Tibial nerve (tissue), 4 donors: ENCODE measurements at places on chromosomes 13 and 19.

- H3K36me3 ChIP-seq = no peaks in the 10 kb centered on the region
- H3K4me3 ChIP-seq = no peak overlapping the region
- DNase-seq = no peak
- H3K27ac ChIP-seq = no peak overlapping the region
- no peaks in the 10 kb centered on the region for H3K4me1 ChIP-seq
These were observed 10.3 kb upstream of the KLK3 start for GRCh38 chr19:50844296-50844935.

- peak overlapping the region; percentile 91 for H3K4me3 ChIP-seq
- H3K4me1 ChIP-seq = peaks cover 20% of the 10 kb centered on the region
- H3K27ac ChIP-seq = peak overlapping the region; percentile 97
- H3K27me3 ChIP-seq = no peaks in the 10 kb centered on the region
- no peaks in the 10 kb centered on the region for H3K36me3 ChIP-seq
- DNase-seq = no peak
These were observed 1.2 kb downstream of the LONP1 start for GRCh38 chr19:5718579-5719273.

DNA sequence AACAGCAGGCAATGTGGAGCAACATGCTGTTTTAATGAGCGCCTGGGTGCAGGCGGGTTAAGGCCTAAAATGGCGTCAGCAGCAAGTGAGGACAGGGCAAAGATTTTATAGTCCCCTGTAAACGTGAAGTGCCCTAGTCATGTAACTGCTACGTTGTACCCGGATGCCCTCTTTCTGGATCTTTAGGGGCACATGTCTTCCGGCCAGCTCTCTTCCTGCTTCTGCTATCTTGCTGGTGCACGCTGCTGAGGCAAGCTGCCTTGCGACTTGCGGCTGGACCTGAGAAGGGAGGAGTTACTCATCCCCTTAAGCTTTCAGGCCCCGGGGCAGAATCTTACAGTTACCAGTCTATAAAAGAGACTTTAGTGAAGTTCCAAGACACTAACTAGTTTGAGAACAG lies 303.6 kb upstream of the DACH1 start:
- H3K4me3 ChIP-seq = no peak overlapping the region
- no peaks in the 10 kb centered on the region for H3K4me1 ChIP-seq
- no peak for DNase-seq
- H3K27me3 ChIP-seq = no peaks in the 10 kb centered on the region
- no peaks in the 10 kb centered on the region for H3K36me3 ChIP-seq

GRCh38 chr19:51740356-51740755 lies 11.3 kb downstream of the FPR1 start:
- H3K36me3 ChIP-seq = no peaks in the 10 kb centered on the region
- DNase-seq = no peak
- no peaks in the 10 kb centered on the region for H3K4me1 ChIP-seq
- H3K27ac ChIP-seq = no peak overlapping the region
- H3K27me3 ChIP-seq = no peaks in the 10 kb centered on the region

GRCh38 chr13:53501387-53501786 lies 472.8 kb downstream of the OLFM4 start:
- H3K4me1 ChIP-seq = no peaks in the 10 kb centered on the region
- no peaks in the 10 kb centered on the region for H3K27me3 ChIP-seq
- DNase-seq = no peak
- no peak overlapping the region for H3K4me3 ChIP-seq
- H3K27ac ChIP-seq = no peak overlapping the region

DNA sequence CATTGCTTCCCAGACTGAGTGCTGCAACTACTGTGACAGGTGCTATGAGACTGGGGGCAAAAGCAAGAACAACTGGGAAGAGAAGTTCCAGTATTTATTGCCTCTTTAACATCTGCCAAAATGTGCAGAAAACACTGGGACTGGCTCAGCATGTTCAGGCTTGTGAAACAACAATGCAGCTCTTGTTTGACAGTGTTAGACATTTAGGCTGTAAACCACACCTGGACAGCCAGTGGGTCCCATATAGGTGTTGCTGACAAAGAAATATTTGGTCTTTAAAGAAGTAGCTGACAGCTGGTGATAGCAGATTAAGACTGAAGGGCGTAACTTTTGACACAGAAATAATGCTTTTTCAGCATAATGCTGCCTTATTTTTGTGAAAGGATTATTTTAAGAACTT lies 88.1 kb downstream of the STOML3 start:
- H3K4me3 ChIP-seq = no peak overlapping the region
- no peaks in the 10 kb centered on the region for H3K4me1 ChIP-seq
- no peak overlapping the region for H3K27ac ChIP-seq
- no peaks in the 10 kb centered on the region for H3K27me3 ChIP-seq
- H3K36me3 ChIP-seq = no peaks in the 10 kb centered on the region
- no peak for DNase-seq

- H3K27ac ChIP-seq = no peak overlapping the region
- no peaks in the 10 kb centered on the region for H3K36me3 ChIP-seq
- H3K4me1 ChIP-seq = peaks cover 11% of the 10 kb centered on the region
- H3K27me3 ChIP-seq = no peaks in the 10 kb centered on the region
- DNase-seq = no peak
These were observed 8.3 kb downstream of the MAB21L1 start for GRCh38 chr13:35468195-35468594.

DNA sequence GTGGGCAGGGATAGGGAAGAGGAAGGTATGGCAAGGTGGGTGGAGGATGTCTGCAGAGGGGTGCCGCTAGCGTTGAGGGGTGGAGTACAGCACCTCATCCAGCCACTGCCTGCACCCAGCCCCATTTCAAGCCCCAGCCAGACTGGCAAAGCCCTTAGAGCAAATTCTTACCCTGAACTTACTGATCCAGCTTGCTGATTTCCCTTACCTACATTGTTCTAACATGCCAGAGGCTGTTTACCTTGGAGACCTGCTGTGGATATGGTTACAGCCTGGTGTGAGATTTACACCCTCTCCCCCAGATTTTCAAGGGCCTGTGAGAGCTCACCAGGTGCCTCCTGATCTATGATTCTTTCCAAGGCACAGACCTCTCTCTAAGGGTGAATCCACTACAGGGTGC lies 86.0 kb downstream of the ZNF726 start:
- H3K4me3 ChIP-seq = no peak overlapping the region
- no peaks in the 10 kb centered on the region for H3K27me3 ChIP-seq
- H3K27ac ChIP-seq = no peak overlapping the region
- no peak for DNase-seq

- no peaks in the 10 kb centered on the region for H3K27me3 ChIP-seq
- H3K36me3 ChIP-seq = no peaks in the 10 kb centered on the region
- no peak overlapping the region for H3K4me3 ChIP-seq
- no peak overlapping the region for H3K27ac ChIP-seq
- no peak for DNase-seq
- H3K4me1 ChIP-seq = no peaks in the 10 kb centered on the region
These were observed 451.5 kb downstream of the PCDH17 start for GRCh38 chr13:58083064-58083463.

DNA sequence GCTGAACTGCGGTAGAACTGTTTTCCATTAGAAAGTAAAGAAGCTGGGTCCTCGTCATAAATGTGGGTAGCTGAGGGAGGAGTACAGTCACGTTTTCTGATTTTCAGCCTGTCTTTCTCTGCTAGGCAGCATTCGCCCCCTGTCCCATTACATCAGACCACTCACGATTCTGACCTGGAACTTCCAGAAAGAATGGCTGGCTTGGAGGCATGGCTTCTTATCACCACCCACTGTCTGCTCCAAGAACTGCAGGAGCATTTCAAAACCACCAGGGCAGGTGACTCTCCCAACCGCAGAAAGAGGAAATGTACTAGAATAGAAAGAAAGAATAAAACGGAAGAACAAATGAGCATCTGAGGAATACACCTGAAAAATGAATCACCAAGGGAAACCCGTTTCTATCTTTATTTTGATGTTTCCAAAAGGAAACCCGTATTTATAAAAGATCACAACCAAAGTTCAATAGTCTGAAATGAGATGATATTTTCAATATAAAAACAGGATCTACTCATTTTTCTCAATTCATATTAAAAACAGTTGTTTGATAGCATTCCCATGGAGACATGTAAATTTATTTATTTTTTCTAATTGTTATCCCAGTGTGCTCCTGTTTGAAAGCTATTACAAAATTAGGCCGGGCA lies 22.1 kb upstream of the POMP start:
- no peak overlapping the region for H3K27ac ChIP-seq
- no peak overlapping the region for H3K4me3 ChIP-seq
- no peaks in the 10 kb centered on the region for H3K36me3 ChIP-seq
- DNase-seq = no peak

DNA sequence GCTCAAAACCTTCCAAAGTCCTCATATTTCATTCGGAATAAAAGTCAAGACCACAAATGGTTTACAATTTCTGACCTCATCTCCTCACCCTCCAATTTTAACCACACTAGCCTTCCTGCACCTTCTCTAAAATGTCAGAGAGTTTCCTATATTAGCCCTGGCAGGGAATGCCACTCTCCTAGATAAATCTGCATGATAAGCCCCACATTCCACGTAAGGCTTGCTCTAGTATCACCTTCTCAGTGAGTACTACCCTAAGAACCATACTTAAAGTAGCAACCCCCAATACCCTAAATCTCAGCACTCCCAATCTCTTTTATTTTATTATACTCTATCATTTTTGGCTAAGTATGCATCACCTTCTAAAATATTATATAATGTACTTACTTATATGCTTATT lies 100.5 kb upstream of the SLITRK5 start:
- no peaks in the 10 kb centered on the region for H3K36me3 ChIP-seq
- no peak for DNase-seq
- no peaks in the 10 kb centered on the region for H3K27me3 ChIP-seq
- H3K4me1 ChIP-seq = no peaks in the 10 kb centered on the region

GRCh38 chr19:20840371-20840770 lies 64.3 kb downstream of the ZNF66 start:
- DNase-seq = no peak
- no peak overlapping the region for H3K27ac ChIP-seq
- H3K36me3 ChIP-seq = no peaks in the 10 kb centered on the region
- H3K4me1 ChIP-seq = no peaks in the 10 kb centered on the region

GRCh38 chr13:22690756-22691155 lies 490.0 kb upstream of the SGCG start:
- H3K27ac ChIP-seq = no peak overlapping the region
- H3K4me1 ChIP-seq = no peaks in the 10 kb centered on the region
- no peaks in the 10 kb centered on the region for H3K27me3 ChIP-seq
- DNase-seq = no peak
- H3K4me3 ChIP-seq = no peak overlapping the region

GRCh38 chr13:52361225-52361624 lies 44.7 kb downstream of the THSD1 start:
- DNase-seq = no peak
- no peak overlapping the region for H3K27ac ChIP-seq
- H3K4me1 ChIP-seq = no peaks in the 10 kb centered on the region

DNA sequence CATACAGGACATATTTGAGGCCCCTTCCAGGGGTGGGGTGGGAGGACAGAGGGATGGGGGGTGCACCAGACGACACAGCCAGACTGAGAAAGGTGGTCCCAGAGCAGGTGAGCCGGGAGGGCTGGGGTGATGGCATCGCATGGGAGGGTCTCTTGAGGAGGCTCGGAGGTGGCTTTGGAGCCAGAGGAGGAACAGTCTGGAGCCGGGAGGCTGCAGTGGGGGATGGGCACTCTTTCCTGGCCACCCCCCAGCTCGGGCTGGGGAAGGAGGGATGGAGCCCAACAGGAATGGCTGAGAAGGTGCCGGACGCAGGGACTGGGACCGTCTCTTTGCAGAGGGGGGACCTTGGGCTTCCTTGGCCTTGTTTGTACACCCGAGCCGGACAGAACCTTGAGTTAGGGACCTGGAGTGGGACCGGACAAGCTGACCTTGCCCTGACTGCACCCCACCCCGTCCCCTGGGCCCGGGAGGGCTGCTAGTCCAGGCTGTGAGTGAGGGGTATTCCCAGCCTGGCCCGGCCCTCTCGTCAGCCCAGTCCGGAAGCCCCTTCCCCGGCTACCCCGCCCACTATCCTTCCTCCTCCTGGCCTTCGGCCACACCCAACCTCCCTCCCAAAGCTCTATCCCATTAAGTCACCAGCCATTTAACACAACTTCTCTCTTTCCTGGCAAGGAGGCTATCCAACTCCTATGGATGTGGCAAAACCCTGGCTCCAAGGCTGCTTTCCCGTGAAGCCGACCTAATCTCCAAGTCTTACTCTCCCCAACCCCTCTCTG lies 816 bp upstream of the TBXA2R start:
- no peak for DNase-seq
- peak overlapping the region; percentile 56 for H3K4me3 ChIP-seq
- no peaks in the 10 kb centered on the region for H3K36me3 ChIP-seq
- H3K27me3 ChIP-seq = peaks cover 6% of the 10 kb centered on the region

GRCh38 chr13:110877737-110878258 lies 37.1 kb downstream of the ANKRD10 start:
- H3K27ac ChIP-seq = no peak overlapping the region
- no peak for DNase-seq
- H3K4me3 ChIP-seq = no peak overlapping the region
- no peaks in the 10 kb centered on the region for H3K36me3 ChIP-seq
- peaks cover 10% of the 10 kb centered on the region for H3K4me1 ChIP-seq

DNA sequence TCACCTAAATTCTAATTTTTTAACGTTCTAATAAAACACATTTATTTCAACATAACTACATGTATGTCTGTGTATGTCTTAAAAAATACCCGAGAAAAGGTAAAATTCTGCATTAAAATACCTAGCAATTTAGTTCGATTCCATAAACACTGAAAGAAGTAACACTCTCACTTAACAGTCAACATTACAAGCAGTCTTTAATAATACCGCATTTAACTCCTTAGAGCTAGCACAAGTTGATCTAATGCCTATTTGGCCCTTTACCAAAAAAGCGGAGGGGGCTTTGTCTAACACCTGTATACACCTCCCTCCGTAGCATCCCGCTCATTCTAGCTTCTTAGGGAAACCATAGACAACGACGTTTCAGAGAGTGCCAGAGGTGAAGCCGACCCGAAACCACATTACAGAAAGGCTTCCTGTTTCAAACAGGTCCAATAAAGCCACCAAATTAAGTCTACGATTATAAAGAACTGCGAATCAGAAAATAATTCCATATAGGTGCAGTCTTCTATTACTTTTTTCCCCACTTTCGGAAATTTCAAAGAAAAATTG lies 1.2 kb downstream of the SPART start:
- no peak for DNase-seq
- peak overlapping the region; percentile 96 for H3K4me3 ChIP-seq
- H3K4me1 ChIP-seq = peaks cover 58% of the 10 kb centered on the region
- no peaks in the 10 kb centered on the region for H3K27me3 ChIP-seq

DNA sequence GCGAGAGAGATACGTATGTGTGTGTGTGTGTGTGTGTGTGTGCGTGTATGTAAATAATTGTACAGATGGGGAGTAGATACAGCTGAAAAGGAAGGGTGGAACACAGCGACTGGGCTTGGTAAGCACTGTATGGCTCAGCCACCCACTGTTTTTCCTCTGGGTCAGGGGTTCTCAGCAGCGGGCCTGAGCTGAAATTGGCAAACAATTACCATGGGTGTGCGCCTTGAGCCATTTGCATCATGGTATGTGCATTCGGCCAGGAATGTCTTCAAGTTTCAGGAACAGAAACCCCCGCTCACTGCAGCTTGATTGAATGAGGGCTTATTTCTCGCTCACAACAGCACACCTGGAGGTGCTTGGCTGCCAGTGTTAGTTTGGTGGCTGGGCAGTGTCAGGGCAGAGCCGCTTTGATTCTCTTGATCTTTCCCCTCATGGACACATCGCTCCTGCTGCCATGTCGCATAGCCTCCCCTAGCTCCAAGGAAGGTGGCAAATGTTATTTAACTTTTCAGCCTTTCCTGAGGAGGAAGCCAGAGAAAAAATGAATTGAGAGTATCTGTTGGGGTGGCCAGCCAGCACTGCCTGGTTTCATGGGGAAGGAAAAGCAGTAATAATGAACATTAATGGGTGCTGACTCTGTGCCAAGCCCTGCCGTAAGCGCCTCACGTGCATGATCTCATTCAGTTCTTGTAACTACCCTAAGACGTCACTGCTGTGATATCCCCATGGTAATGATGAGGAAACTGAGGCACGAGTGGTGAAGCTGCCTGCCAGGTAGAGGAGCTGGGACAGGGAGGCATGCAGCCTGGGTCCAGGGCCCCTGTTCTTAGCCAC lies 126.9 kb downstream of the SIPA1L3 start:
- H3K36me3 ChIP-seq = peaks cover 18% of the 10 kb centered on the region
- no peak for DNase-seq
